GM12892 (cell line): ENCODE measurements at places on chromosomes 6 and 20.

- no peak for DNase-seq
Observed at GRCh38 chr20:24588725-24589340, 119.4 kb downstream of the SYNDIG1 start.

DNA sequence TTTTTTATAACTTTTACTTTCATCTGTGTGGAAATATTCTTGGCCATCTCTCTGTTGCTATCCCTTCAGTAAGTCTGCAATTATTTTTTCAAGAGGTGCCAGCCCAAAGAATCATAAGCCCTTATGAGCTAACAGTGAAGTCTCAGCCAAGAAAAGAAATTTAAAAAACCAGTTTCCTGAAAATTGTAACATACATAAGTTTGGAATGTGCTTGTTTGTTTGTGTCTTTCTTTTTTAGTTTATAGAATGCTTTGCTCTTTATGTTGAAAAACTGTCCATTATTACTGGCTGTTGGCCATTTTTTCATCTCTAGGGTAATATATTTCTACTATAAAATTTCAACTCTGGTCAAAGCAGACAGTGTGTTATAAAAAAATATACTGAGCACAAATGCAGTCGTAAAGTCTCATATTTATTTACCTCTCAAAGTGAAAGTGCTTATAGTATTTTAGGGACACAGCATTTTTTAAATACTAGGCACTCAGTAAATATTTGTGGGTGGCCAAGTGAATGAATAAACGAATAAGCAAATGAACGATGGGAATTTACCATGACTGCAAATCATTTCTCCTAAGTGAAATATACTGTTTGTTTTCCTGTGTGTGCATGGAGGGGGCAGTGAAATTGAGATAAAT is 659.7 kb downstream of the KIF16B start:
- DNase-seq: no peak

DNA sequence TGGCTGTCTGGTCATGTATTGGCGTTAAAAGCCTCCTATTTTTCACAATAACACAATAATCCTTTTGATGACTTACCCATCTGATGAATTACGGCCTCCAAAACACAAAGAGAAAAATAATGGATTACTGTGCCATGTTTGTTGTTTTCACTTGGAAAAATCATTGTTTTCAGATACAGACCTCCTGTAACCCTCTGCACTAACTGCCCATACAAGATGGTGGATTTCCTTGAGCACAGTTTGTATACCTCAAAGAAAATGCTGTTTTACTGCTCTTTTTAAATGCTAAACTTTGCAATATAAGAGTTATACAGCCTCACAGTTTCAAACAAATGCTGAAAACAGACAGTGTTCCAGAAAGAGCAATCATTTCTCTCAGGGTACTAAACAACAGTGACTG is 61.0 kb downstream of the SMLR1 start:
- no peak for DNase-seq

- DNase-seq: no peak
Observed at GRCh38 chr6:7785243-7786035, 59.5 kb downstream of the BMP6 start.

DNA sequence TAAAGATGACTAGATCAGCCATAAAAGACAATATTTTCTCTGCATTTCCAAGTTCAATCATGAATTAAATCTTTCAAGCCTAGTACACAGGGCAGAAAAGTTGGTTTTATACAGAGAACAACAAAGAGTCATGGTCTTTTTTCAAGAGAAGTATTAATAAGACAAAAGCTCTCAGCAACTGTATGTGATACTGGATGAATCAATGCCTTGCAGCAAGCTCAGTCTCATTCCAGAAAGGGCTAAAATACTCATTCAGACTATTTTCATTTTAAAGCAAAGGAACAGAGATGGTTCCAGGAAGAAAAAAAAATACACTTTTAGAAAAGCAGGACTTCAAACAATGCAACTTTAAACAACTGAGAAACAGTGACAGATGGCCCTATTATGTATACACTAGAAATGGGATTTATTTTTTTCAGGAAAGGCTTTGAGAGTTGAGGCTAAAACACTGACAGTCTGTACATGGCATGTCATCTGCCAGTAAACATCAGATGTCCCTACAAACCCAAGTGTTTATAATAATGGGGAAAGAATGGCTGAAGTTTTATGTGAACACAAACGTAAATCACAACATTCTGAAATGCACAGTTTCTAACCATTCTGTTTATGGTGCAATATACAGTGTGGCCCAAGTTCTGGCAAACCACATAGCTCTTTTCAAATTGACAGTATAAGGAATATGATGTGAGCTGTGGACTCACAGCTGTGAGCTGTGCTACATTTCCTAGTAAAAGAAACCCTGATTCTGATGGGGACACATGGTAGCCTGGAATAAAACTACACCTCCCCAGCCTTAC is 114.3 kb upstream of the DST start:
- no peak for DNase-seq

DNA sequence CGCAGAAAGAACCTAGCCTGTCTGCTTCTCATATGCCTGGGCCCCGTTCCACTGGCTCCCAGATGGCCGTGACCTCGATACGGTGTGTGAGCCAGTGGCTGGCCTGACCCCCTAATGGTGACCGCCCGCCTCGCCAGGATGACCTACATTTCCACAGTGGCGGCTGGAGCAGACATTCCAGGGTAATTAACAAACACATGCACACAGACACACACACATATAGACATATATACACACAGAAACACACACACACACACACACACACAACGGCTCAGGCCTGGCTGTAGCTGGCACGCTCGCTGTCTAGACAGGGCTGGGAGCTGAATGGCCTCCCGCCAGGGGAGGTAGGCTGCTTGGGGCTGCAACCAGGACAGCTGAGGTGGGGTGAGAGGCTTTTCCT is 227.1 kb downstream of the ANKRD60 start:
- DNase-seq: no peak
